ENCODE measurements at places on chromosomes 3 and 15.

GRCh38 chr3:4522947-4523346, 29.8 kb downstream of the ITPR1 start:
- no peak for DNase-seq

DNA sequence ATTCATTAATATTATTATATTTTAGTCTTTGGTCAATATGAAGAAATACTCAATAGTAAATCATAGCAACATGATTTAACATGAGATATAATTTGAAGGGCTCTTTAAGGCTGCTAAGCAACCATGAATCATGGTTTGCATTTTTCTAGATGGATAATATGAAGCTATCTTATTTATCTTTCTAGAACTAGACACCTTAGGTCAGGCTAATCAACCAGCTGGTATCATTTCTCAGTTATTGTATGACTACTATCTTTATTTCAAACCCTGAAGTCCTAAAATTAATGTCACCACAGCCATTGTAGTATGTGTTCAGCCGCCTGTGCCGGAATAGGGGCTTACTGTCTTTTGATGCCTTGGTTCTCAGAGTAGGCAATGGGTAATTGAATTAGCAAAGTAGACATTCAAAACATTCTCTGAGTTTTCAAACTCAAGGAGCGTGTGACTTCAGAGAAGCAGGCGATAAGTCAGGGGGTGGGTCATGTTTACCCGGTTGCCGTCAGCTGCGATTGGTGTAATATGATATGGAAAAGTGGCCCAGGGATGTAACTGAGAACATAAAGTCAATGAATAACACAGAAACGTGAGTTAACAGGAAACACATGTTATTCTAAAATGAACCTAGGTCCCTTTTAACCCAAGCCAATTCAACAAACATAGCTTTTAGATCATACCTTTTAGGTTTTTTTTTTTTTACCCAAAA, 93.4 kb upstream of the CTDSPL start:
- DNase-seq = no peak

GRCh38 chr3:133457465-133458067, 57.7 kb downstream of the BFSP2 start:
- no peak for DNase-seq

DNA sequence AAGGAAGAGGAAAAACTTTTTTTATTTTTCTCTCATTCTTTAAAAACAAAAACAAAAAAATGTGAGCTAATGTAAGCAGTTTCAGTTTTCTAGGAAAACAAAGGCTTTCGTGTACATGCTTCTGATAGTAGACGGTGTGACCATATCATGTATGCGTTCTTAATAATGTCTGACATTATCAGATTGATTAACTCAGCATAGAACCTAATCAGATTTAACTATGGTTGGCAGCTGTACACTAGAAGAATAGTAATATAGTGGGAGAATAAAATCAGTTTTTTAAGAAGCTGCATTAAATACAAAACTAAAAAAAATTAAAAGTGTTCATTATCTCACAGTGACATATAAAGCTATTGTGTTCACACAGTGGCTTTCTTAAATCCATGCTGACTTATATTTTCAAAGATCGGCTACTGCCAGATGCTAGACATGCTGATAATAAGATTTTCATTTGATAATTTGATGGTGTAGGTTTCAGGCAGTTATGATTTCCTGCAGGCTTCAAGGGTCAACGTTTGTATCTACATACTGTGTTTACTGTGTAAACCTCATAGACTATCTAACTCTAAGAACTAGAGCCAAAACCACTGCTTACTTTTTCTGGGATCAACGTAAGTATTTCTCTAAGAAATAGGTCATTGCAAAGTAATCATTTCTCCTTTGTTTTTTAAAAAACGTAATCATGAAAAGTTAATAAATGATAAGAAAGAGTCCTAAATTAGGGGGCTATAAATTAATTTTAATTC, 74.0 kb downstream of the UBE2E2 start:
- no peak for DNase-seq

DNA sequence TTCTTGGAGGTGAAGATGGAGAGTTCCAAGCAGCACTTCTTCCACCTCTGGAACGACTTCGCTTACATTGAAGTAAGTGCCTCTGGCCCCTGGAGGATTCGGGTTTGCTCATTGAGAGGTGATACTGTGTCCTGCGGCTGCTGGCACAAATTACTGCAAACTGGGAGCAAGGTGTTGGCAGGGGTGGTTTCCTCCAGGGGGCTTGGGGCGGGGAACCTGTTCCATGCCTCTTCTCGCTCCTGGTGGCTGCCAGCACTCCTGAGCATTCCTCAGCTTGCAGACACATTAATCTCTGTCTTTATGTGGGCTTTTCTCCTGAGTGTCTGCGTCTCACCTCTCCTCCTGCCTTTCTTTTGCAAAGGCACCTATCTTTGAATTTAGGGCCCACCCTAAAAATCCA, 47.4 kb downstream of the MESD start:
- no peak for DNase-seq

DNA sequence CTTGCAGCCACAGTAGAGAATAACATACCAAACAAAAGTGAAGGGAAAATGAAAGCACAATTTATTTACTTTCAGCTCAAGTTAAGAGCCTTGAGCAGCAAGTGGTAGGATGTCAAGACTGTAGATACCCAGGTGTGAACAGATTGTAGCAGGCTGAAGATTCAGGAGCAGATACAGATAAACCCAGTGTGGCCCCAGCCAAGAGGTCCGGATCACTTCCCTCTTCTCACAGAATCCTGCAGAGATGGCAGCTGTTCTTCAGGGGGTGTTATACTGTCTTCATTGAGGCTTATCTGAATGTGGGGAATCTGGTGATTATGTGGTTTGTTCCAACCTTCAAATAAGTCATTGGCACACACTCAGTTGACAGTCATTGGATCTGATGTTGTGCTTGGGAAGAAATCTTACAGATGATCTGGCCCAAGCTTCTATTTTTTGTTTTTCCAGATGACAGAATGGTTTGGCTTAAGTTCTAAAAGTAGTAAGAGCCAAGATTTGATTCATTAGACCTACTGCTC, 2.2 kb downstream of the STARD9 start:
- peak; percentile 93 for DNase-seq

DNA sequence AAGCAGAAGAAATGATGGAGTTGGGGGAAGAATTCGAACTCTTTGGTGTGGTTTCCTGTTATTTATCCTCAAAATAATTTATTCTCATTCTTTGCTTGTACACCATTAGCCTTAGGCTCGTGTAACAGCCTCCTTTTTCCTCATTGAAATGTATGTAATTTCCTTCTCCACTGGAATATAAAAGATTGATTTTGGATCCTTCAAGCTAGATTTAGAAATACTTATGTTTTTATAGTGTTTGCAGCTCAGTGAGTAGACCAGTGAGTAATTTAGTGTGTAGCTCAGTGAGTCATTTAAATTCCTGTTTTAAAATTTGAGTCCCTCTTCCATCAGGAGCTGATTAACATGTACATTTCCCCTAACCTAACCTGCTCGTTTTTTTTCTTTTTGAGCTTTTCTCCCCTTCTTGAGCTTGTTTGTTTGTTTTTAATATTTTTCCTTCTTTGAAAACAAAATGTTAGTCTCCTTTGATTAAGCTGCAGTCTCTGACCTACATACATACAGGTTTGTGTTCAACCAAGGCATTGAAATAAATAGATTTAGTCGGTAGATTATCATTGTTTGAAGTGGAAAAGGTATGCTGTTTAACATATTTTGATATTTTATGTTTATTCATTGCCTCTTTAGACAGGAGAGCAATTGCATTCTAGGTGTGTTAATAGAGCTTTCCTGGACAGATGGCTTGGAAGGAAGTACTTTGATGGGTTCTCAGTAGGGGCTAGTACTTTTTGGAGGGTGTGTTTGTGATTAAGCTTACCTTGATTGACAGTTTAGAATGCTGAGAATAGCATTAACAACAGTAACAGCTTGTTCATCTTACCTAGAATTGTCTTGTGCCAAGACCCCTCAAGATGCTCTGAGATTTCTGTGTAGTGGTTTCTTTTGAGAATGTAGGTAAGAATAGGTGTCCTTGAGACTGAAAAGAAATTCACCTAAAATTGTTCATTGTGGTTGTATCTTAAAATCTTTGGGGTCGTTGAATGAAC, 5.9 kb downstream of the USP3 start:
- DNase-seq = peak; percentile 78

DNA sequence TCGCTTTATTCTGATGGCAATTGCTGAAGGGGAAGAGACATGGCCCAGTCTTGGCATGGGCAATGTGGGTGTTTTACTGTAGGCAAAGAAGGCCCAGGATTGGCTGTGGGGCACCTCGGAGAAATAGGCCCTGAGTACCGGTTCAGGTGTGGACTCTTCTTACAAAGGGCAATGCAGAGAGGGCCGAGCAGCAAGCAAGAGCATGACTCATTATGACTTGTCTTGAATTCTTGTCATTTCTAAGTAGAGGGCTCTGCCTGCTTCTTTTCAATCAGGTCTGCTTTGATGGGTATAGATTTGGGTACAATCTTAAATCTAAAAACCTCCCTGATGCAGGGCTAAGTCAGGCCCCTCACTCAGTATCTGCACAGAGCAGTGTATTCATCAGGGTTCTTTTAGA, 14.8 kb upstream of the BUB1B start:
- DNase-seq = peak; percentile 26

DNA sequence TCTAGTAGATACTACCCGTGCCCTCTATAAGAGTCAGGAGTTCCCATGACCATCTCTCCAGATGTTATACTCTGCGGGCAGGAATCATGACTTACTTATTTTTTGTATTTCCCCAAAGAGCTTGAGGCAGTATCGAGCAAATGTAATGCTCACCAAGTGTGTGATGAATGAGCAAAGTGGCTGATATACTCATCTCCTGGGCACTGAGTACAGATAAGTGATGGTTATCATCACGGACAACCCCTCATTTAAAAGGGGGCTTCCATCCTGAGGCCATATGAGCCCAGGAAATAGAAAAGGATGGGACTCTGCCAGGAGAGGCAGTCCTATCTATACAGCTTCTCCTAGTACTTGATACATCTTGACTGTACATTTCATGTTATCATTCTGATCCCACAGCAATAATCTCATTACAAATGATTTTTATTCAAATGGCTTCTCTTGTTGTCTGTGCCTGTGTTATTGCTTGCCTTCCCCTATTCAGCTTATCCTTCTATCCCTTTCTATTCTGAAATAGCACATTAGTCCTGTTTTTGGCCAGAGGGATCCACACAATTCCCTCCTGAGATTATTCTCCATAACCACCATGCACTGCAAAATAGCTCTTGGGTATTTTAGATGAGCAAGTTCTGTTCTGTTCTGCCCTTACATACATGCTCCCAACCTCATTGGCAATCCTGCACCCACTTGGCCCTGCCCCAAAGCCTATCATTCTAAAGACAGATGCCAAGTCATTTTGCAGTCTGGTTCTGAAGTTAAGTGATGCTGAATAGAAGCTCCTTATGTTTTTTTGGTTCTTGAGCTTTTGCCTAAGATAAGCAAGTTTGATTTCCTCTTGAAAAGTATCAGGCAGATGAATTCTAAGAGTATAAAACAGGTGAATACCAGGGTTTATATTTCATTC, 48.0 kb upstream of the MRPL3 start:
- no peak for DNase-seq

- no peak for DNase-seq
Observed at GRCh38 chr3:113193288-113193687, 18.1 kb upstream of the BOC start.

GRCh38 chr3:24773798-24774197, 279.1 kb upstream of the THRB start:
- DNase-seq = peak; percentile 55

- peak; percentile 75 for DNase-seq
Observed at GRCh38 chr15:48388016-48388851, 57.0 kb downstream of the DUT start.

DNA sequence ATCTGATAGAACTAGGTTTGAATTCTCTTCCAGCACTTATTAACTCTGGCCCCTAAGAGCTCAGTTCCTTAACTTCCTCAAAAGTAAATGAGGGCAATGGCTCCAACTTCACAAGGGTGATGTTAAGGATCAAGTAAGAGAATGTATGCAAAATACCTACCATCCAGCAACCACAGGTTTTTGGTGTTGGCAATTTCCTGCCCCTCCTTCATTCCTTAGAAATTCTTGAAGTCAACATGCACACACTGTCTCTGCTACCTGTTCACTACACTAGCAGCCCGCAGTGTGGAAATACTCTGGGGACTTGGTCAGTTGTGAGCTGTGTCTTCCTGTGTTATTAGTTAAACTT, 5.0 kb downstream of the ZBED2 start:
- DNase-seq = no peak

GRCh38 chr3:70273492-70273891, 38.9 kb downstream of the MDFIC2 start:
- DNase-seq = peak; percentile 56

DNA sequence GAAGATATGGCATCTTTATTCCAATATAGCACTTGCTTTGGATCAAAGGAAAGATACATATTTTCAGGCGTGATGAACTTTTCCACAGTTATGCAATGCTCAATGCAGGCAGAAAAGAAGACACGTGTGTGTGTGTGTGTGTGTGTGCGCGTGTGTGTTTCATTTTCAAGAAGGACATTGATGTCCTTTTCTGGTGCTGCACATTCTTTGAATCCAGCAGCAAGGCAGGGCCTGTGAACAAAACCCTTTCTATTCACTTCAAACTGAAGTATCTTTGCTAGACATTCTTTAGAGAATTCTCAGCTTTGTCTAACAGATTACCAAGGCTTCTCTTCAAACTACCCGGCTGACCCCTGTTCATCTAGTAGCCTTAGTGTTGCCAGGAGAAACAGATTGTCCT, 124.6 kb downstream of the CD47 start:
- DNase-seq = no peak
